ENCODE measurements at places on chromosomes 5 and 9.
A peak's percentile ranks its signal among the peaks of the same experiment; 100 is the strongest.

DNA sequence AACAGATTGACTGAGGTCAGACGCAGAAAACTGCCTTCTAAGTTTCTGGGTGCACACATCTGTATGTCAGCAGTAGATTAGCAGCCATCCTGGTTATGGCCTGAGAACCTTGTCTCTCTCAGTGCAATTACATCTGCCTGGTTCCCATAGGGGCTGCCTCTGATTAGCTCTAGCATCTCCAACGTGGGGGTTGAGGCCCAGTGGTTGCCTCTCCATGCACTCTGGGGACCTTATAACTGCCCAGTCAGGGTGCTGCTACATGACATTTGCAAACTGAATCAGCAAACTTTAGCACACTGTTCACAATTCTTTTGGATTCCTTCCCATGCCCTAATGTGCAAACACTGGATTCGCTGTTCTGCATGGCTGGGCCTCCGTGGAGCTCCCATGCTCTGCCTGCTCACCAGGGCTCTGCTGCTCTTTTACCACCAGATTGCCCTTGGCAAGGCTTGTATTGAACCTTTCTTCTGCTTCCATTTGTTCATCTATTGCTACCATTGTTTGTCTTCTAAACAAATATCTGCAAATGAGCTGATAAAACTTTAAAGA lies 36.2 kb downstream of the SNX18 start:
- DNase-seq: no peak

- DNase-seq: no peak
Observed at GRCh38 chr5:81065492-81065891, 105.3 kb downstream of the RASGRF2 start.

DNA sequence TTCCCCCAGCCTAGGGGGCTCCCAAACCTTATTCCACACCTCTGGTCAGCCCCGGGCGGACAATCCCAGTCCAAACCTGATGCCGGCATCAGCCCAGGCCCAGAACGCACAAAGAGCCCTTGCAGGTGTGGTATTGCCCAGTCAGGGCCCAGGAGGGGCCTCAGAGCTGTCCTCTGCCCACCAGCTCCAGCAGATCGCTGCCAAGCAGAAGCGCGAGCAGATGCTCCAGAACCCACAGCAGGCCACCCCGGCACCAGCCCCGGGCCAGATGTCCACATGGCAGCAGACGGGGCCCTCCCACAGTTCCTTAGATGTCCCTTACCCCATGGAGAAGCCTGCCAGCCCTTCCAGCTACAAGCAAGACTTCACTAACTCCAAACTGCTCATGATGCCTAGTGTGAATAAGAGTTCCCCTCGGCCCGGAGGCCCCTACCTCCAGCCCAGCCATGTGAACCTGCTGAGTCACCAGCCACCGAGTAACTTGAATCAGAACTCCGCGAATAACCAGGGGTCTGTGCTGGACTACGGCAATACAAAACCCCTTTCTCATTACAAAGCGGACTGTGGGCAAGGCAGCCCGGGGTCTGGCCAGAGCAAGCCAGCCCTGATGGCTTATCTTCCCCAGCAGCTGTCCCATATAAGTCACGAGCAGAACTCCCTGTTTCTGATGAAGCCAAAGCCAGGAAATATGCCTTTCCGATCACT lies 27.6 kb upstream of the LTC4S start:
- no peak for DNase-seq

GRCh38 chr5:127072861-127073846 lies at the start of gene C5orf63:
Gene C5orf63 (minus strand): TSS chr5:127073502. CDS start chr5:127058995, 14,507 bp downstream.
- peak; percentile 82 for DNase-seq

Data from activated CD4-positive, alpha-beta T cell treated with anti-CD3 and anti-CD28 coated beads, Interleukin-2, amount 50 U/mL, for 16 hours (primary cell).